ENCODE measurements at places on chromosomes 7 and 10.

DNA sequence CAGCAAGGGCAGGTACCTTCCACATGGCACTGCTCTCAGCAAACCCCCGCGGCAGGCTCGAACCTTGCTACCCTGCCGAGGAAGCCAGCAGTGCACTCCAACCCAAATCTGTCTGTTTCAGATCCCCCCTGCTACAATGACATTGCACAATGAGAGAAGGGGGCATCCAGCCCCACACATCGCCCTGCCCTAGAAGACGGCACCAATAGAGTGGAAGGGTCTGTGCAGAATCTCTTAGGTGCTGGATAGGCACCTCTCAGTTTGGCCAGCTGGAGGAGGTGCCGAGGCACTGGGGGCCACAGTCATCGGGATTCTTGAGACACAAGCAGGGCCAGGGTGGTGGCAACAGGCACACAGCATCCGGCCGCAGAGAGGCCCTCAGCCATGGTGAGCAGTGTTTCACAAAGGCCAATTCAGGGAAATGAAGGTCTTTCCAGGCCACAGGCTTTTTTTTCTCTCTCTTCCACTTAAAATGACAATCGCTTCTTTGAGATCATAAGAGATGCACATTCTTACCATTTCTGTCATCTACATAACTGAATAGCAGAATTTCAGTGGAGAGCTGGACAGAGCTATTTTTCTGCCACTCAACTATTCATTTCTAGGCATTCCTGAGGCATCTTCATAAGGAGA, 281.3 kb downstream of the TNS3 start:
- no peak for DNase-seq

DNA sequence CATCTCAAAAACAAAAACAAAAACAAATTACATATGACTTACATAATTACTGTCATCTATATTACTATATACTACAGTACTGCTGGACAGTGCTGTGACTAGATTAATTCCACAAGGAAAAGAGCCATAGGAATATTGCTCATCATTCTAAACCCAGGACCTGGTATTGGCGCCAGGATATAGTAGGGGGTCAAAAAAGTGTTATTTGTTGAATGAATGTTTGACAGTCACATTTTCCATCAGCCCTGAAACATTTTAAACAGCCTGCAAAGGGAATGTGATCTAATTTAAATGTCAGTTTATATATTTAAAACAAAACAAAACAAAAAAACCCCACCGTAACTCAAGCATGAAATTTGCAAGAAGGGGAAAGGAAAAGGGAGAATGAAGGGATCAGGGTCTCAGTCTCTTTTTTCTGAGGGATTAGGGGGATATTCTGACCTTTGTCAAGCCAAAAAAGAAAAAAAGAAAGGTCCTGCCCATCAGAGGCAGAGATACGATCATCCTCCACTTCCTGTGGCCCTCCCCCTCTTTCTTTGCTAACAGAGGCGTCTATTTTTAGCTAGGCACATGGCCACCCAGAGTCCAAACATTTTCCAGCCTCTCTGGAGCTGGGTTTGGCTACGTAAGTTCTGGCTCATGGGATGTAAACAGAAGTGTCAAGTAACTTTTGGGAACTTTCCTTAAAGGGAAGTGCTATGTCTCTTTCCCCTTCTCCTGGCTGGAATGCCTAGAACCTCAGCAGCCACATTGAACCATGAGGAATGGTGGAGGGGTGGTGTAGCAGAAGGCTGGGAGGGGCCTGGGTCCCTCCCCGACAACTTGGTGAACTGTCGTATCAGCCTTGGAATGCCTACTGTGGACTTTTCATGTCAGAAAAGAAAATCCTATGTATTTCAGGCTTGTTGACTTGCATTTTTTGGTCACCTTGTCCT, 44.6 kb upstream of the DLG5 start:
- no peak for DNase-seq

GRCh38 chr10:31032258-31033132, 830 bp upstream of the ZNF438 start:
- peak; percentile 90 for DNase-seq

GRCh38 chr7:5419539-5420066, 4.0 kb downstream of the TNRC18 start:
- DNase-seq = no peak

- no peak for DNase-seq
These were observed 254.9 kb downstream of the PLXNA4 start for GRCh38 chr7:132321387-132321786.

GRCh38 chr10:85995791-85996190, 370.8 kb downstream of the GRID1 start:
- DNase-seq = no peak

GRCh38 chr7:50371551-50372021, 67.1 kb downstream of the IKZF1 start:
- no peak for DNase-seq

DNA sequence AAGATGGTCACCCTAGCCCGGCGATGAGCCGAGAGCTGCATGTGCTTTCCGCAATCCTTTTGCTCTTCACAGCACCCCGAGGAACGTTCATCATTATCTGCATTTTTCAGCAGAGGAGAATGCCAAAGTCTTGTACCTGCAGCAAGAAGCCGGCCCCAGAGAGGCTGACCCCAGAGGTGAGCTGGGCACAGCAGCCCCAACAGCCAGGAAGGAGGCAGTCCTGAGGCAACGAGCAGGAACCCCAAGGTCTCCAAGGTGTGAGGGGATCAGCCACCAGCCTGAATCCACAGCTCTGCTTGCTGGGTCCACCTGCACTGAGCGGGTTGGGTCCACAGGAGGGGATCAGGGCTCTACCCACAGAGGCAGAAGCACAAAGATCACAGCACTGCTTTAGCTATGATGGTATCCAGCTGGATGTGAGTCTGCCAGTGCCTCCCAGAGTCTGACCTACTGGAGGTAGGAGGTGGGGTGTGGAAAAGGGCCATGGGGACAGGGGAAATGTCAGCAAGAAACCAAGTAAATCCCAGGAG, 16.8 kb upstream of the GDF10 start:
- no peak for DNase-seq

All from stimulated activated CD8-positive, alpha-beta memory T cell treated with anti-CD3 and anti-CD28 coated beads, Interleukin-7, amount 100 ng/mL, for 1 hour (primary cell).